ENCODE measurements at places on chromosomes 6 and 20. TPM values are rescaled to one million over a fixed set of nuclear protein-coding genes. Genes with fewer than 3 reads are reported as not detected.

TCF21 gene
- not detected for total RNA-seq

MOCS1 gene
- total RNA-seq, result 1.8 TPM

FERMT1 gene
- total RNA-seq, result not detected

CASS4 gene
- 8.6 TPM for total RNA-seq

KCNK5 gene
- total RNA-seq, result 4.8 TPM

RTEL1 gene
- 53.3 TPM for total RNA-seq

KCNQ5 gene
- total RNA-seq, result 2.6 TPM

GSTA3 gene
- total RNA-seq, result not detected

TREM2 gene
- total RNA-seq, result not detected

HMGN3 gene
- 60.1 TPM for total RNA-seq

C6orf15 gene
- not detected for total RNA-seq

LZTS3 gene
- total RNA-seq, result 0.65 TPM

CTCFL gene
- total RNA-seq, result not detected

VWA7 gene
- 5.2 TPM for total RNA-seq

NMBR gene
- not detected for total RNA-seq

MPIG6B gene
- total RNA-seq, result 0.15 TPM

OR12D3 gene
- not detected for total RNA-seq
